ENCODE measurements at places on chromosomes 5 and 9.

GRCh38 chr5:95925378-95925744 is 36.3 kb downstream of the ELL2 start:
- no peak for DNase-seq

- no peak for DNase-seq
Observed at GRCh38 chr5:79484731-79485130, 29.2 kb downstream of the HOMER1 start.

DNA sequence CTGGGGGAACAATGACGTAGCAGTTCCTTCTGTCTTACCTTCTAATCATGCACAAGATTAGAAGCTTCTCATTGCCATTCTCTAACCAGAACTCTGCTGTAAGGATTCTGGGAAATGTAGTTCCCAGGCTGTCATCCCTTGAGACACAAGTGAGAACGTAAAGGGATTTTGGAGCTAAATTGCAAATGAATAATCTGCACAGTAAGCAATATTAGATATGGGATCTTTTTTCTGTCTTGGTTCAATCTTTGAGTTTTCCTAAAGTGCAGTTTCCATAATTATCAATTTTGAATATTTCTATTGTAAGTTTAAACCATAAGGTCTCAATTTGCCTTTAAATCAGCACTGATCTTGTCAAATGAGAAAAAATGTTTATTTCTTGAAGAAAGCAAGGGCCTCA is 189.7 kb upstream of the PLPPR1 start:
- DNase-seq, result no peak

GRCh38 chr9:126844085-126844484 is 16.4 kb upstream of the ZBTB34 start:
- no peak for DNase-seq

GRCh38 chr5:167898361-167899042 is 392.9 kb upstream of the WWC1 start:
- no peak for DNase-seq

Data from CMK (cell line).